ENCODE measurements at places on chromosomes 1 and 21.

- DNase-seq, result no peak
These were observed 537.4 kb upstream of the ZRANB2 start for GRCh38 chr1:71618191-71618590.

GRCh38 chr1:15472587-15472986 is 3.3 kb upstream of the CELA2B start:
- no peak for DNase-seq

- DNase-seq, result no peak
These were observed 22.1 kb downstream of the LPGAT1 start for GRCh38 chr1:211808475-211808874.

DNA sequence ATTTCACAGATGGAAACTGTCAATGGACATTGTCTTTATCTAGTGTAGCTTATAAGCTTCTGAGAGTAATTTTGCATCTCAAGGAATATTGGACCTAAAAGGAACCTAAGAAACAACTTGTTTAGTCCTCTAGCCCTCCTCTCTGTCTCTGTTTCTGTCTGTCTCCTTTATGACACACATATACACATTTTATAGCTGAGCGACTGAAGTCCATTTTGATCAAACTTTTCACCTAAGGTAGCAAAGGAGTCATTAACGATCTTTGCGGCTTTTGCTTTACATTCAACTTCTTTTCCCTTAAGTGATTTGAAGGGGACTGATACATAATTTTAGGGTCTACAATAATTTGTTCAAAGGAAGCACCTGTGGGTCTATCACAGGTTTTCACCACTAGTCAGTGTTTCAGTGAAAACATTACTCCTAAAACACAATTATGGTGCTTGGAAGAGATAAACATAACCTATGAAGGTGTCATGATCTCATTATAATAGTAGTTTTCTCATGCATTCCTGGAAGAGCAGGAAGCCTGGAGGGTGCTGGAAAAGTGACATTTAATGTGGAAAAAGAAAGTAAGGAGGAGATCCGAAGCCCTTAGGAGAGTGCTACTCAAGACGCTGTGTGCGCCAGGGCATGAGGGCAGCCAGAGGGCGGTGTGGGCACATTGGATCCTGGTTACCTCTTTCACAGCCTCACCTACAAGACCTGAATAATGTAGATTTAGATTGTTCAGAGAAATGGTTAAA is 248.6 kb downstream of the DNM3 start:
- DNase-seq, result peak; percentile 85

- DNase-seq, result no peak
These were observed 37.2 kb upstream of the TSPEAR start for GRCh38 chr21:44748621-44749020.

- no peak for DNase-seq
These were observed 838.6 kb downstream of the LTN1 start for GRCh38 chr21:28154121-28154520.

DNA sequence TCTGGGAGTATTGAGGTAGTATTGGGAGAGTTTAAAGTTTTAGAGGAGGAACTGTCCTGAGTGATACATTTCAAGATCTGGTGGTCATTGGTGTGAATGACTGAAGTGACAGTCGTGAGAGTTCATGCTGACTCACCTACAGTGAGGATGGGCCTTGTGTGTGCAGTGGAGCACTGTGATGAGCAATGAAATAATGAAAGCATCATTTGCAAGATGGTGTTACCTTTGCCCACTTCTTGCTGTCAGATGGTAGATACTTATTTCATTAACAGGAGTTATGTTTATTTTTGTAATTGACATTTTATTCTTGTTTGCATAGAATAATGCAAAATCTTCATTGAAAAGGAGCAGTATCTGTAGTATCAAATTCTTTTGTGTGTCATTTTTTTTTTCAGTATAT is 29.0 kb downstream of the POU2F1 start:
- no peak for DNase-seq

GRCh38 chr1:41609166-41609883 is 124.8 kb upstream of the EDN2 start:
- no peak for DNase-seq

DNA sequence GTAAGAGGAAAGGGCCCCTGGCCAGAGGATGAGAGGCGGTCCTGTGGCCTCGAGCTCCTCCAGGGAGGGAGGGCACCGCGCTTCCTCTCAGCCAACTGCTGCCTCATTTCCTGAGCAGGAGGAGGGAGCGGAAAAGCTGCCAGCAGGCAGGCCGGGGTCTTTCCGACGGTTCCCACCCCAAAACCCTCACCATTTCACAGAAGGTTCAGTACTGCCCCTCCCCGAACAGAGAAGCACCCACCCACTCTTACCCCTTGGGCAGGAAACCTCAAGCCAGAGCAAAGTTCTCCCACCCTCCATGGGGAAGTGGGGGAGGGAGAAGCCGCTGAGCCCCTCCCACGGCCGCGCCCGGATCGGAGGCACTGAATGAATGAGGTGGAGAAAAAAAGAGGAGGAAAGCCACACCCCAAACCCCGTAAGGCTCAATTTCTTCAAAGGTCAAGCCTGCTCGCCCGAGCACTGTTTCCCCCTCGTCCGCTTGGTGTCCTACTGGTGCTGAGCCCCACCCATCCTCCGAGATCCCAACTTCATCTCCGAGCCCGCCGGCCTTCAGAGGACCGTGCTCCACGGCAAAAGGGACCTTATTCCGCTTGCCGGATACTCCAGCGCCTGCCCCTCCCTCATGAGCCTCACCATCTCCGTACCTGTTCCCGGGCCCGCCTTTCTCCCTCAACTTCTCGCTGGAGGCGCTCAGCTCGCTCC is 9.4 kb downstream of the TPM3 start:
- DNase-seq, result peak; percentile 91

DNA sequence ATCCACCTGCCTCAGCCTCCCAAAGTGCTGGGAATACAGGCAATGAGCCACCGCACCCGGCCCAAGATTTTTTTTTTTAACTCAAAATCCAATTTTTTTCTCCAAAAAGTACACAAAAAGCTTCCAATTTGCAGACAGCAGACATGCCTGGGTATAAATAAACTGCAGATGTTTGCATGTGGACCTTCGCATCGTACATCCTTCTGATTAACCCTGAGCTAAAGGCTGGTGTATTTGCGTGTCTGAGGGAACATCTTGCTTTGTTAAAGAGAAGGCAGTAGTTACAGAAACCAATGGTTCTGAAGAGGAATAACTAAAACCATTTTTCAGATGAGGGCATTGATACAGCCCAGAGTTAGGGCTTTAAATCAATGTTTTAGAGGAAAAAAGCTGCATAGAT is 12.7 kb downstream of the BCAR3 start:
- DNase-seq, result no peak

DNA sequence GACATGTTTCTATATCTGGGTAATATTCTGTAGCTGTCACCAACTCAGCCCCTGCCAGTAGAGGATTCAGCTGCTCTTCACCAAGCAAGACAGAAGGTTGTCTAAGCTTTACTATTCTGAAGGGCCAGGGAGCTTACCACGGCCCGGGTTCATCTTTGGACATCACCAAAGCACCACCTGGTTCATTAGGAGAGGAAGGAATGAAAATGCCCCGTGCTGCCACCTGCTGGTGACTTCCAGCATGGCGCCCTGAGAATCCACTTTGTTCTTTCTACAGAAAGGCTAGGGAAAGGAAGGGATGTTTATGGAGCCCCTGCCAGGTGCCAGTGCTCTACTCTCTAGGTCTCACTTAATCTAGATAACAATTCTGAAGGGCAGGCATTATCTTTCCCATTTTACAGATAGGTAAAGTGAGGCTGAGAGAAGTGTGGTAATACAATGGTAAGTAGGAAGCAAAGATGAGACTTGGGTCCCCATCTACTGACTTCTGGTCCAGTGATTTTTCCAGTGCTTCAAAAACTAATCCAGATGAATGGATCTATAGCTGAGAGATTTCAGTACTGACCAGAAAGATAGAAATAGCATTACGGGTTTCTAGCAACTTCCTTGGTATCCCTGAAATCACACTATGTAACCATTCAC is 79.5 kb downstream of the BEND5 start:
- DNase-seq, result peak; percentile 80

DNA sequence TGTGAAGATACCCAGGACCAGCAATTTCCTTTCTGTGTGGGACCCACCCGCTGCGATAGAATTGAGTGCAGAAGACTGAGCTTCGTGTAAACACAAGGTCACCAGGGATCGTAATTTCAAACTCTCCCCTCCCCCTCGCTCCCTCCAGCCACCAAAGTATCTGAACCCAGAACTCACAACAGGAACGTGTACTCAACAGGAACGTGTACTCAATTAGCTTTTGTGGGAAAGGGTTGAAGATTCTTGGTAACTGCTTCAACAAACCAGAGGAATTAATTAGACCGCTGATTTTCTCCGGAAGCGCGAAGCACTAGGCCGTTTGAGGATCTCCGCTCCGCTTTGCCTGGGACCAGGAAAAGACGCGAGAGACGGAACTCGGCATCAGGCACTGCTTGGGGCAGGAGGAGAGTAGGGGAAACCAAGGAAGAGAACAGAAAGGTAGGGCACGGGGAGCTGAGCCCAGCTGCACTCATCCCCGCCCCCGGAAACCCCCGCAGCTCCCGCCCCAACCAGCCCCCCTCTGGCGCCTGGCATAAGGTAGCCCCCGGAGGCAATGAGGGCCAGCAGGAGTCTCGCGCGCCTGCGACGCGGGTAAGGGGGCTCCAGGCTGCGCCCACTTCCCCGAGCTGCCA is 453 bp downstream of the DRAM2 start:
- no peak for DNase-seq

GRCh38 chr1:93569489-93569888 is 112.1 kb downstream of the BCAR3 start:
- no peak for DNase-seq

DNA sequence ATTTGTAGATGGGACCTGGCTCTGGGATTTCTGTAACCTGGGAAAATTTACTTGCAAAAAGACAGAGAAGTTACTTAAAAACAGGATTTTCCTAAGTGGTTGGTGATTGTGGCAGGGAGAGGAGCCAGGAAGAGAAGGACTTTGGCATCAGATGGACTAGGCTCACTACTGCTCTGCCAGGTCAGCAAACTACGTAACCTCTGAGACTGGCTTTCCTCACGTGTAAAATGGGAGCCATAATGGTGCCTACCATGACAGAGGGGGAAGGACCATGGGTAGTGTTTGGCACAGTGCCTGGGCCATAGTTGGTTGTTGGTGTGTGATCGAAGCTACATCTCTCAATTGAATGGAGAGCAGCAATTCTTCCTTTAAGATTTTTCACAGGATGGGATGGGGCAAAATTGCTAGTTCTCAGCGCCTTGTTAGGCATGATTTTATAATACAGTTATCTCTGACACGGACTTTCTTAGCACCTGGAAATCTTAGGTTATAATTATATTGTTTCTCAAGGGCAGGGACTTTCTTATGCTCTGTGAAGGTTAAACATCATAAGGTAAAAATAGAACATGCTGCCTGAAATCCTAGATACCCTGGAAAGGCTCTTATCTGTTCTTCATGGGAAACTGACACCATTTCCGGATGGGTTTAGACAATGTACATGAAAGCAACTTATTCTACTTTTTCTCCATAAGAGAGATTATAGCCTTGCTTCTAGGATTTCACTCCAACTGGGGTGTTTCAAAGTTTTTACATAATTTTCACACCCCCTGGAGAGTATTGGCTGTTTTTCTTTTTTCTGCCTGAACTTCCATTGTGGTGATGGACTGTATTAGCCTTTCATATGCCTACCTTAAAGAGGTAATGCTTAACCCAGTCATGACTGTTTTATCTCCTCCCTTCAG is 10.9 kb downstream of the ROR1 start:
- DNase-seq, result no peak

All from activated effector memory CD4-positive, alpha-beta T cell treated with anti-CD3 and anti-CD28 coated beads, Interleukin-2, amount 50 U/mL, for 16 hours (primary cell).